ENCODE measurements at places on chromosomes 11 and 22.

DNA sequence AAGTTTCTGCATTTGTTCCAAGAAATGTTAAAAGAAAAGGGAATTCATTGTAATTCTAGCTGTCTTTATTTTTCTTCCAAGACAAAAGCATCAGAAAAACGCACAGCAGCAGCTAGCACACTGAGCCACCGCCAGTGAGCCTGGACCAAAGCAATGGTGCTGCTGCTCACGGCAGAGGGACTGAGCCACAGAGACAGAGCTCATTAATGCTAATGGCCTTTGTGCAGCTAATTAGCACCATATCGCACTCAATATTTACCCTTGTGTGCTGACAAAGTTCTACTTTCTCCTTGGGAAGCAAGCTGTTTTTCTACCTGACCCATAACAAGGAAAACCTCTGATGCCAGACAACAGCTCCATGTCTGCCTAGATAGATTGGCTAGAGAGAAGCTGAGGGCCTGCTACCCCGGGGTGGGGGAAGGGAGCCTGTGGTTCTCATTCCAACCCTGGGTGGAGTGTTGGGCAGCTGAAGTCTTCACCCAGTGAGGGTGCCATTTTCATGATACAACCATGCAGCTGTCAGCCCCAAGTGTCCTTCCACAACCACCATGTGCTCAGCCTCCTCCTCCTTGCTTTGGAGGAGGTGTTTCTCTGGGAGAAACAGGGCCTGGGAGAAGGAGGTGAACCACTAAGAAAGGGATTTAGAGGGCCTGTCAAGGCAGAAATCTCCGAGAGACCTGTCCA, 131.1 kb upstream of the NCAM1 start:
- peak; percentile 55 for DNase-seq

- no peak for DNase-seq
Observed at GRCh38 chr22:17647991-17648390, 9.4 kb downstream of the BCL2L13 start.

DNA sequence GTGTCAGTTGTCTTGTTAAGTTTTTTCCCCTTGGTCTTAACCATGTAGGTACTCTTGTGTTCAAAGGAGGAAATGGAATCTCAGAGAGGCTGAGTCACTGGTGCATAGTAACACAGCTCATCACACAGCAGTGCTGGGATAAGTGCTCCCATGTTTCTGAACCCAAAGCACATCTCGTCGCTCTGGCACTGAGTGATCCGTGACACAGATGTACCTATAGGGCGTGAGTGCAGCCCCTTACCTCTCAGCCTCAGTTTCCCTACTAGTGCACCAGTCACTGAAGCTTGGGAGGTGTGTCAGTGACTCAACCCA, 234.0 kb downstream of the ST3GAL4 start:
- DNase-seq = no peak

DNA sequence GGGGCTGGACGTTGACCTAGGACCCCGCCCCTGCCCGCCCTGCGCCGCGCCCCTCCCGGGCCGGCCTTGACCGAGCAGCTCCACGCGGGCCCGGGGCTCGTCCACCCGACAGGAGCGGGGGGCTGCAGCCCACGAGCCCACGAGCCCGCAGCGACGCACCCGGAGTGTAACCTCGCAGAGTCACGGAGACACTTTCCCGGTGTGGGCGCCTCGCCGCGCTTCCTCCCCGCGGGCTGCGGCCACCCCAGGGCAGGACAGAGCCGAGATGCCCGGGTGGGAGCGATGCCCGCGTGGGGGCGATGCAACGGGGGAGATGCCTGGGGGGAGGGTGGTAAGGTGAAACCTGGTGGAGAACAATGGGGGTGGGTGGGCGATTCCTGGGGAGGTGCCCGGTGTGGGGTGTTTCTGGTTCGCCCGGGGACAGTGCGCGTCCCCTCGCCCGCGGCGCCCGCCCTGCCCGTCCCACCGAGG, 4.9 kb upstream of the ZBED4 start:
- DNase-seq = no peak

DNA sequence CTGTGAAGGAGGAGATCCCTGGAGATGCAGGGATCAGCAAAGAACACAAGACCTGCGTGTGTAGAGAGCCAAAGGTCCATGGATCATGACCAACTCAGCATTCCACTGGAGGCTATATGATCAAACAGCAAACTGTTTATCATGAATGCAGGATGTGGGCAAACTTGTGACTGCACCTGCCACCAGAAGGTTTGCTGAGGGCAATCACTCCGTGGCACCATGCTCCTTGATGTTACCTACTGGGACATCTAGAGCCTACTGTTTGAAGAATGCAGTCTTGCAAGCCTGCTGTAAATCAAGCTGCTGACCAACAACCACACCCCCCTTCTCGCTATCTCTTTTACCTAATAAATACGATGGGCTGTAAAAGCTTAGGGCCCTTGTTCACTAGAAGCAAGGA, 9.7 kb downstream of the SCGB1D2 start:
- no peak for DNase-seq

- DNase-seq = no peak
Observed at GRCh38 chr11:61034704-61035525, 63.4 kb downstream of the CD6 start.

DNA sequence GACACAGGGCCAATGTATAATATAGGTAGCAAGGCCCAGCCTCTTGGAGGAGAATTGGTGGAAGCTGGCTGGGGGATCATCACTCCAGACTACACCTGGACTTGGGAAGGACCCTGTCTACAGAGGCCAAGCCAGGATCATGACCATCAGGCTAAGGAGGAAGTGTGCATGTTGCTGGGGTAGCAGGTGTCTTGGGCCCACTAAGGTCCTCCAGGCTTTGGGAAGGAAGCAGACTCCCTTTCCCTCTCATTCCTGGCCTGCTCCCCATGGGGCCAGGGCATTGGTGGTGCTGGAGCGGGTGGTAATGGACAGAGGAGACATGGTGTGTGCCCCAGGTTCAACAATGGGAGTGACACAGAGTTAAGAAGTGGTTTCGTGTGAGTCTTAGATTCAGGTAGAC, 16.0 kb upstream of the TUB start:
- DNase-seq = no peak

- DNase-seq = no peak
Observed at GRCh38 chr11:709109-709997, 3.3 kb downstream of the EPS8L2 start.

DNA sequence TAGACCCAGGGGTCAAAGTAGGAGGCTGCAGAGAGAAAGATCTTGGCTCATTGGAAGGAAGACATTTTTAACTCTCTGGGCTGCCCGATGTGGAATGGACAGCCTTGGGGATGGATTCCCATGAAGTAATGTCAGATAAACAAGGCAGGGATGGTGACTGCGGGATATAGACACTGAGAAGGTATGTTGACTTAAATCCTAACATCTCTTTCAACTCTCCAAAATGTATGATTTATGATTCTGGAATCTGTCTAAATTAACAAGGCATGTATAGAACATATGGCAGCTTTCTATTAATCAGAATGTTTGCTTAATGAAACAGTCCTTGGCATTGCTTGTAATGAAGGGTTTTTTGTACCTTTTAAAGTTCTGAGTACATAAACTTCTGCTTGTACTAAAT, 56.1 kb upstream of the VSTM5 start:
- DNase-seq = no peak

DNA sequence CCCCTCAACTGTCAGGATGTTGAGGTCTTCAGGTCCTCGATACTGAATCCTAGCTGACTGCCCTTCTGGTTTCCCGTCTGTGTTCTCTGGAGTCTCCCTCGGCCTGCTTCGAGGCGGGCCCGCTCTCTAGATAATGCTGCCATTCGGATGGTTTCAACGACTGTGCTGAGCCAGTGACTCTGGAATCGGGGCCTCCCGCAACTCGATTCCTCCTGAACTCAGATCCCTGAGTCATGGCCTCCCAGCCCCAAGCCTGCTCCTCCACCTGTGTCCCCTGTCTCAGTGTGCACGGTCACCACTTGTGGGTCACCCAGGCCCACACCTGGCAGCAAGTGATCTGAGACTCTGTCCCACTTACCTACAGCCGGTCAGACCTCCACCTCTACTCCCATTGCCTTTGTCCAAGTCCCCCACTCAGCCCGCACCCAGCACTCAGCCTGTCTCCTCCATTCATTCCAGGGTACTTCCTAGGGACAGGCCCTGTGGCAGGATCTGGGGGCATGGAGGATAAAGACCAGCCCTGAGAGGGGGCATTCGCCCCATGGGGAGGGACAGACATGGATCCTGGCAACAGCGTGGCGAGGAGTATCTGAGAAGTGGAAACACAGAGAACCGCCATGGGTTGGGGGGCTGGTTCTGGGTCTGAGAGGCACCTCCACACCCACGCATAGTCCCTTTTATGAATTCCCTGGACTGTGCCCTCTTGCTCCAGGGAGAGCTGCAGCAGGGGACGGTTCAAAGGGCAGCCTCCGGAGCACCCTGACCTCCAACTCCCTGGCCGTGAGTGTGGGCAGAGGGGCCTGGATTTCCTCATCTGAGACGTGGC, 14.3 kb downstream of the MPST start:
- no peak for DNase-seq

- DNase-seq = no peak
Observed at GRCh38 chr11:93289782-93290463, 40.6 kb upstream of the DEUP1 start.

DNA sequence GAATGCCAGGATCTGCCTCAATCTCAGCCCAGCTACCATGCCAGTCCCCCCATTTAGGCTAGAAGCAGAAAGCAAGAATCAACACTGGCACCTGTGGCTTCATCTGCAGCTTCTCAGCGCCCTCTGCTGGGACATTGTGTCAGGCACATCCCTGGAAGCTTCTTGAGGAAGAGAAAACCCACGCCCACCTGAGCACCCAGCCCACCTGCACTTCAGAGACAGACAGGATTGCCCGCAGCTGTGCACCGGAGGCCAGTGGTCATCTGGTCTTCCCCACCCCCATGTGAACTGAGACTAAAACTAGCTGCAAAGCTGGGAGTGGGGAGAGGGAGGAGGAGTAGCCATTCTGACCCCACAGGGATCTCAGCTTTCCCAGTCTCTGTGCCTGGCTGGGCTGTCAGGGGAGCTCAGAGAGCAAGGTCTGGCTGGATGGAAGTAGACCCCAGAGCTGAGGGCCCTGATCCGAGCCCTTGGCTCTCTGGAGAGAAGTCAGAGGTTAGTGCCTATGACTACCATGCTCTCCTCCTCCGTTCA, 66.8 kb downstream of the FEZ1 start:
- no peak for DNase-seq

DNA sequence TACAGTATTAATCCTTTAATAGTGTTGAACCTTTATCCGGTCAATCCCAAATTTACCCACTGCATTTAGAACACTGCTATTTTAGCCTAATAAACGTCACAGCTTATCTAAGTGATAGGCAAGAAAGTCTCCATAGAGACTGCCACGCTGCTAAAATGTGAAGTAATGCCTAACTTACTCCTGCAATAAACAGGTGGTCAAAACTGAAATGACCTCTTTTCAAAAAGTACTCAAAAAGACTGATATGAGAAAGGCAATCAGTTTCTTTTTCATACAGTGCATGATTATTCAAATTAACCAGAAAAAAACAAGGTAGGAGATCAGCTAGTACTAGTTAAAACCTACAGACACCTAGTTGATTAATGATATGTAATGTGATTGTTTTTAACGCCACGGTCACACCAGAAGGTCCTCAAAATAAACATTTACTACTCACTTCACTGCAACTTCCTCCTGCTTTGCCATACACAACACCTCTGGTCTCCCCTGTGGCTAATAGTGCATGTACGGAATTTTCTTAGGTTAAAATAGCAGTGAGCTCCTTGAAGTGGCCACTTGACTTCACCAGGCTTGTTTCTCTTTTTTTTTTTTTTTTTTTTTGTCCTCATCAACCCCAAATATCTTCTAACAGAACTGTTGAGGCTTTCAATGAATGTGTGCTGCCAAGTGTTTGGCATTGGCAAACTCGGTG, 8.8 kb downstream of the ATP5MG start:
- DNase-seq = no peak

GRCh38 chr11:71999798-72000197, 1.1 kb downstream of the IL18BP start:
- no peak for DNase-seq

GRCh38 chr11:11391796-11392463, 38.9 kb upstream of the CSNK2A3 start:
- no peak for DNase-seq

- DNase-seq = no peak
Observed at GRCh38 chr11:57482782-57483561, 22.6 kb downstream of the RTN4RL2 start.

DNA sequence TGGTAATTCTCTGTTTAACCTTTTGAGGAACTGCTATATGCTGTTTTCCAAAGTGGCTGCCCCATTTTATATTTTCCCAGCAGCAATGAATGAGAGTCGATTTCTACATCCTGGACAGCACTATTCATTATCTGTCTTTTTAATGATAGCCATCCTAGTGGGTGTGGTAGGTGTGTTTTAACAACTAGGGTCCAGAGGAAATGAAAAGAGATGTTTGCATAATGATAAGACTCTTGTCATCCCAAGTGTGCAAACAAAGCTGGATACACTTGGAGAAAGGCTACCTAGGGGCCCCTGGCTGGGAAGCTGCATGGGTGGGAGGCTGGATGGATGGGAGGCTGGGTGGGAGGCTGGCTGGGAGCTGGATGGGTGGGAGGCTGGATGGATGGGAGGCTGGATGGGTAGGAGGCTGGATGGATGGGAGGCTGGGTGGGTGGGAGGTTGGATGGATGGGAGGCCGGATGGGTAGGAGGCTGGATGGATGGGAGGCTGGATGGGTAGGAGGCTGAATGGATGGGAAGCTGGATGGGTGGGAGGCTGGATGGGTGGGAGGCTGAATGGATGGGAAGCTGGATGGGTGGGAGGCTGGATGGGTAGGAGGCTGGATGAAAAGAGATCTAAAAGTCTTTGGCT, 158.0 kb downstream of the DSCAML1 start:
- DNase-seq = no peak

DNA sequence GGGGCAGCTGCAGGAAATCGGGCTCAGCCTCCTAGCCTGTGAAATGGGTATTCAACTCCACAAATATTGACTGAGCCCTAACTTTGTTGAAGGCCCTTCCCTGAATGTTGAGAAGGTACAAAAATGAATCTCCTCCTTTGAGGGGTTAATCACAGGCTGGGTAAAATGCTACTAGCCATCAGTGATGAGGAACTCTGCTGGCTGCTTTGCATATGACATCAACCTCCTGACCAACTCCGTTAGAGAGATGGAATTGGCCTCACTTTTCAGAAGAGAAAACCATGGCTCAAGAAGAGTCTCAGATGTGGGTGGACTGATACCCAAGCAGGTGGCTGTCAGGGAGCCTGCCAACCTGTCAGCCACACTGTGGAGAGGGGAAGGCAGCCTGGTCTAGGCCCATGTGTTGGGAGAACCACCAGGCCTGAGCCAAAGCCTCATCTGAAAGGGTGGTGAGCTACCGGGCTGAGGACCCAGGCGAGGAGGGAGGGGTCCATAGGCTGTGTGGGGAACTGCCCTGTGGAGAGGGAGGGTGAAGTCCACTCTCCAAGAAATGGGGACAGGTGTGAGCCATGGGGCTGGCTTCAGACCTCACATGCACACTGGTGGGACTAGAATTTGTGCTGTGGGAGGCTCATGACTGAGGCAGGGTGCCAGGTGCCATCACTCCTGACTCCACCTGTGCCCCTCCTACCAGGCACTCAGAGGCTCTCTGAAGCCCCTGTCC, 11.8 kb downstream of the CDCA5 start:
- DNase-seq = no peak

- peak; percentile 89 for DNase-seq
Observed at GRCh38 chr11:62402226-62402959, 16.4 kb upstream of the SCGB1A1 start.

- DNase-seq = no peak
Observed at GRCh38 chr11:104968355-104968855, at the start of gene CASP4. Gene CASP4, minus strand, starts transcription at chr11:104968574. Its CDS starts 49 bp downstream, at chr11:104968525.

Measured in coronary artery (tissue), 2 donors.